ENCODE measurements at places on chromosomes 1 and 21. TPM values are rescaled to one million over a fixed set of nuclear protein-coding genes. Genes with fewer than 3 reads are reported as not detected.

- no peak for ATAC-seq
Observed at GRCh38 chr21:36859744-36860501, 106.5 kb downstream of the HLCS start.

- ATAC-seq: peak; percentile 66
Observed at GRCh38 chr1:55214934-55215193, 300 bp downstream of the USP24 start.

- ATAC-seq: peak; percentile 76
Observed at GRCh38 chr21:40060083-40060677, 192.9 kb downstream of the PCP4 start.

DNA sequence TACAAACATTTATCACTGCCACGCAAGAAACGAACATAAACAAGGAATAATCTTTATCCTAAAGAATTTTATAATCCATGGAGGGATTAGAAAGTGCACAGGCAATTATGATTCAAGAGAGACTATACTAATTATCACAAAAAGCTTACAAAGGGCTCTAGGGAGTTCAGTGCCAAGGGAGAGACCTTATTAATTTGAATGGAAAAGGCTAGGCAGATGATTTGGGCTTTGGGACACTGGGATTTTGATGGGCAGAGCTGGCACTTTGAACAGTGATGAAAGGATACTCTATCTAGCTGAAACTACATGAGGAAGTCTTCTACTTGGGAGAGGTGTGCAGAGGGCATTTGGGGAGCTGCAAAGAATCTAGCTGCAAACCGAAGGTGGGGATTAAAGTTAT, 48.9 kb upstream of the IVNS1ABP start:
- no peak for ATAC-seq

Gene PINK1
- 42.1 TPM for total RNA-seq

- ATAC-seq: no peak
Observed at GRCh38 chr1:211484755-211485479, 7.0 kb downstream of the RD3 start.

DNA sequence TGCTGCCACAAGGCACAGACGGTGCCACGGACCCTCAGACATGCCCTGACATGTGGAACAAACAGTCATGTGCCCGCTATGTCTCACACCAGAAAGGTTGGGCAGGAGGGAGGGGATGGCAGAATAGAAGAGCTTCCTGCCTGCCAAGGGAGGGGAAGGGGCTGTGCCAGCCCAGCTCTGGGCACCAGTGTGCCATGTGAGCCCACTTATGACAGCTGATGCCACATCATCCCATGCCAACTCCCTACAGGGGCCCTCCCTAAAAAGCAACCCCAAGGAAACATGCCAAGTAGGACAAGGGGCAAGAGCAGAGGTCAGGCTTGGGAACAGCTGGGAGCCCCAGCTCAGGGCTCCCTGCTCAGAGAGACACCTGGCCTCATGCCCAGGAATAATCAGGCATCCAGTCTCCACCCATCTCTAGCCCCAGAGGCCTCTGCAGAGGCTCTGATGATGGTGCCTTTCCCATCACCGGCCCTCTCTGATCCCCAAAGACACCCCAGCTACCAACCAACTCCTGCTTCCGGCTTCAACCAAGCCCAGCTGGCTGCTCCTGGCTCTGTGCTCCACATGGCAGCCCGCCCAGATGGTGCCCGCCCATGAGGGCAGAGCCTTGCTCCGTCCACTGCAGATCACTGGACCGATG, 10.3 kb downstream of the ADGRB2 start:
- ATAC-seq: no peak

DNA sequence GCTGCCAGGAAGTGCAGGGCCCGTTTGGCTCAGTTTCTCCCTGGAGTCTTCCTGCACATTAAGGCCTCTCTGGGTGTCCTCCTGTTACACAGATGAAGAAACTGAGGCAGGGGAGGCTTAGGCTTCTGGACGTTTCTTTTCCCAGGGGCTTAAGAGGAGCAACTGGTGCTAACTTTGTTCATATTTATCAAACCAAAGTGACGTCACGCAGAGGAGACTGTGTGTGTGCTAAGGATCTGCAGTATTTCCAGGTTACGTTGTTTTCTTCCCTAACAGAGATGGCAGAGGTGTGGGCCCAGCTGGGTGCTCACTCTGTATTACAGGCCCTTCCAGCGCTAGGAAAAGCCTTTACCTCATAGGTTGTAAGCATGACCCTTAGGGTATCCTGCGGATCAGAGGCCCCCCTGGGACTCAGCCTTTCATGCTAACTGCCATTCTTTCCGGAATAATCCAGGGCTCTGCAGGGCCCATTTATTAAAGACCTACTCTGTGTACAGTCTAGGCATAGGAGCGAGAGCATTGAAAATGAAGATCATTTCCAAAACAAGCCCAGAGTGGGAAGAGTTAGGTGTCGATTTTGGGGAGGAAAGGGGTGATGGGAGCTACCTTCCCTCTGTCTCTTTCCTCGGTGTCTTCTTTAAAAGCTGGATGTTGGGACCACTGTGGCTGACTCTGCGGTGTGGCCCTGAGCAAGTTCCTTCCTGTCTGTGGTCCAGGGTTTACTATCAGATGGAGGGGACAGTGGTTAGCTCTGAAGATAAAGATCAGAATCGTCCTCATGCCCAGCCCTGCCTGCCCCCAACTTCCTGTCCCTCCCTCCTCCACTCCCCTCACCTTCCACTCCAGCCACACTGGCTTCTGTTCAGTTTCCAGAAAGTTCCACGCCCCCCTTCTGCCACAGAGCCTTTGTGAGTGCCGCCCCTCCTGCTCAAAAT, 4.6 kb downstream of the AGTRAP start:
- ATAC-seq: no peak

- no peak for ATAC-seq
Observed at GRCh38 chr1:71899881-71900280, 382.5 kb downstream of the NEGR1 start.

Gene SASS6
- total RNA-seq: 3.0 TPM

Gene SPTA1
- total RNA-seq: 0.17 TPM

DNA sequence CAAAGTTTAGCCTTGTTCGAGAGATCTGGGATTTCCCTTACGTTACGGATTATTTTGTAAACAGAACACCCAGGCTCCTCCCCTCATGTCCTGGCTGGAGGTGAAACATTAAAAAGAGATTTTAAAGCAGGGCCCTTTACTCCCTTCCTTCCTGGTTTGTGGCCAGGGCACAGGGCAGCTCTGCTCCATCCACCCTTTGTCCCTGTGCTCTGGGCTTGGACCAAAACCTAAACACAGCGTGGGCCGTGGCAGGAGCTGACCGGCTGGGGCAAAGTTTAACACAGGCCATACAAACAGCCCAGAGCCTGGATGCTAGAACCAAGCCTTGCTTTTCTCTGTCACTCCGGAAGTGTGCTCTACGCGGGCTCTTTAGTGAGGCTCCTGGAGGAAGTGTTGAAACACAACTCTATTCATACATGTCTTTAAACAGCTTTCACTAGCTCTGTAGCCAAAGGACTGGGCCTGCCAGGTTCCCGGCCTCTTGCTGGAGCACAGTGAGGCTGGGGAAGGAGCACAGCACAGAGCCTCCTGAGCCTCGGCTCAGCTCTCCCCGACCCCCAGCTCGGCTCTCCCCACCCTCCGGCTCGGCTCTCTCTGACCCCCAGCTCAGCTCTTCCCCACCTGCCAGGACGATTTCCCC, 84.7 kb downstream of the PDE9A start:
- no peak for ATAC-seq

GRCh38 chr1:233859446-233859845, 45.0 kb upstream of the SLC35F3 start:
- no peak for ATAC-seq

Gene KRTAP24-1
- 0.39 TPM for total RNA-seq

GRCh38 chr1:46030876-46031660, 101.4 kb downstream of the PIK3R3 start:
- ATAC-seq: no peak

GRCh38 chr21:44440241-44441040, 14.9 kb upstream of the LRRC3 start:
- ATAC-seq: no peak

DNA sequence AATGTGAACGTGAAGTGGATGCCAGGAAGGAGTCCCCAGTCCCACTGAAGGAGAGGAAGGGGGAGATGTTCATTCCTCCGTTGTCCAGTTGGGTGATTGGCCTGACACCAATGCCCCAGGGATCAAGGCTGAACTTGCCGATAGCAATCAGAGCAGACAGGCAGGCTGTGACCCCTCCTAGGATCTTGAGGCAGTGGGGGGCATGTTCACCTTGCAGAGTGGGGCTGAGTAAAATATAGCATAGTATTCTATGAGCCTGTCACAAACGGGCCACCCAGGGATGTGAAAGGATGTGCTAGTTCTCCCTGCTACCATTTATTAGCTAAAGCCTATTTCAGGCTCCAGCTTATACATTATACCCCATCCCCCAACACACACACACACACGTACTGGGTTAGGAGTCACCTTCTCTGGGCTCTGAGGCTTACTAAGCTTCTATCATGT, 80.7 kb upstream of the CD34 start:
- peak; percentile 59 for ATAC-seq

Gene GLUL
- total RNA-seq: 276 TPM

All from motor neuron (in vitro differentiated cells).